ENCODE measurements at places on chromosomes 1 and 21. TPM values are rescaled to one million over a fixed set of nuclear protein-coding genes. Genes with fewer than 3 reads are reported as not detected.

DNA sequence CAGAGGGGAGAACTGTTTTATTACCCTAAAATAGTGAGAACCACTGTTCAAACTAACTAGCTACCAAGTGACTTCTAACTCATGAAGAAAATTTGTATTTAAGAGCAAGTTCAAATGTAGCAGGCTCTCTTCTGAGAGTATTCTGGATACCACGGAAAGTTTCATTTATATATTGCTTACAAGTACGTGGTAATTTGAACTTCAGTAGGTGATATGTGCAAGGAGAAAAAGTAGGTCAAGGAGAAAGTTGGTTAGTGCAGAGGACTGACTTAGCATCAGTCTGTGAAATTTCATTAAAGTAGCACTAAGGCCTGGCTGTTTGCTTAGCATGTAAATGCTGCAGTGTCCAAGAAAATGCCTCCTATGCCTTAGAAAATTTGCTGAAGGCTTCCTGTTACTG, 16.7 kb downstream of the SERPINC1 start:
- no peak for DNase-seq

DNA sequence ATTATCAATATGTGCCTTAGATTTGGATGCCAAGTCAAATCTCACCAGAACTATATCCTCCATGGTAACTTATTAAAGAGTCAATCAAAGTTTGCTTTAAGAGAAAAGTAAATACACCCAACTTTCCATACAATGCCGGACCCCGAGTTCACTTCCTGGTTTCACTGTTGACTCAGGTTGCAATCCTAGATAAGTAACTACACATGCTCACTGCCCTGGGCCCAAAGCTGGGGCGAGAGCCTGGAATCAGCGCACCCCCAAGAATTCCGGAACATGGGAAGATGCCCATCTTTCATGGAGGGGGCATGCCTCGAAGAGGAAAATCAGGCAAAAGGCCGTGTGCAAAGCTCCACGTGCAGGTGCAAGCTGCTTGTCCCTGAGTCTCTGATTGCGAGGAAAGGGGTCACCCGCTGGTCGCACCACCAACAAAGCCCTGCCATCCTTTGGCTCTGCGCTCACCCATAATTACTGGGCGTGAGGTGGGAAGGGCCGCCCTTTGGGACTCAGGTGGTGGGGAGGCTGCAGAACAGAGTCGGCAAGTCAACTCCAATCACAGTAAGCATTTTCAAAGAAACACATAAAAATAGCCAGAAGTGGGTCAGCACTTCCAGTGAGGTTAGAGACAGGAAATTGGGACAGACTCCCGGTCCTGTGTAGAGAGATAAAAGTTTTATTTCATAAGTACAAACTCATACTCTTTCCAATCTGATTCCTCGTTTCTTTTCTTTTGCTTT, 167.7 kb downstream of the TOMM20 start:
- no peak for DNase-seq

The C4BPA gene
- 0.38 TPM for polyA plus RNA-seq

DNA sequence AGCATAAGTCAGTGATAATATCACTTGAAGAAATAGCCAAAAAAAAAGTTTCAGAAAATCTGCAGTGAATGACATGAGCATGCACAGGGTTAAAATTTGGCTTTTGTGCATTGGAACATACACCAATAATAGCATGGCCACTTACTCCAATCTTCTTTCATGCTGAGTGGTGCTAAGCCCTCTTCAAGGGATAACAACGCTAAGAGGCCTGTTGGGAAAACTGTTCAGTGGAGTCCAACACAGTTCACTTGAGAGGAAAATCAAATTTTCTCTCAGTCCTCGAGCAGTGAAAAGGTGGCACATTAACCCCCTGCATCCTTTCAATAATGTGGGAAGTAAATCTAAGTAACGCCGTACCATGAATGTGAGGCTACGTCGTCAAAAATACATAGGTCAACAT, 264.7 kb downstream of the SPATA17 start:
- DNase-seq: no peak

DNA sequence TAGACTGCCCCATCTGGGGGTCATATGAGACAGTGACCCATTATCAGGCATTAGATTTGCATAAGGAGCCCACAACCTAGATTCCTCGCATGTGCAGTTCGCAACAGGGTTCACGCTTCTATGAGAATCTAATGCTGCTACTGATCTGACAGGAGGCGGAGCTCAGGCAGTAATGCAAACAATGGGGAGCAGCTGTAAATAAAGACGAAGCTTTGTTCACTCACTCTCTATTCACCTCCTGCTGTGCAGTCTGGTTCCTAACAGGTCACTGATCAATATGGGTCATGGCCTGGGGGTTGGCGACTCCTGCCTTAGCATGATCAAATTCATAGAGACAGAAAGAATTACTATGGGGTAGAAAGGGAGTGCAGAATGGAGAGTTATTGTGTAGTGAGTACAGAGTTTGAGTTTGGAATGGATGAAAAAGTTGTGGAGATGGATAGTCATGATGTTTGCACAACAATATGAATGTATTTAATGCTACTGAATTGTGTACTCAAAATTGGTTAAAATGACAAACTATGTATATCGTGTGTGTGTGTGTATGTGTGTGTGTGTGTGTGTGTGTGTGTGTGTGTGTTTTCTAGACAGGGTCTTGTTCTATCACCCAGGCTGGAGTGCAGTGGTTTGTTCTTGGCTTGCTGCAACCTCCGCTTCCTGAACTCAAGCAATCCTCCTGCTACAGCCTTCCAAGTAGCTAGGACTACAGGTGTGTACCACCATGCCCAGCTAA, 42.2 kb downstream of the BTF3L4 start:
- DNase-seq: no peak

The B3GALT5 gene
- 0.56 TPM for polyA plus RNA-seq

DNA sequence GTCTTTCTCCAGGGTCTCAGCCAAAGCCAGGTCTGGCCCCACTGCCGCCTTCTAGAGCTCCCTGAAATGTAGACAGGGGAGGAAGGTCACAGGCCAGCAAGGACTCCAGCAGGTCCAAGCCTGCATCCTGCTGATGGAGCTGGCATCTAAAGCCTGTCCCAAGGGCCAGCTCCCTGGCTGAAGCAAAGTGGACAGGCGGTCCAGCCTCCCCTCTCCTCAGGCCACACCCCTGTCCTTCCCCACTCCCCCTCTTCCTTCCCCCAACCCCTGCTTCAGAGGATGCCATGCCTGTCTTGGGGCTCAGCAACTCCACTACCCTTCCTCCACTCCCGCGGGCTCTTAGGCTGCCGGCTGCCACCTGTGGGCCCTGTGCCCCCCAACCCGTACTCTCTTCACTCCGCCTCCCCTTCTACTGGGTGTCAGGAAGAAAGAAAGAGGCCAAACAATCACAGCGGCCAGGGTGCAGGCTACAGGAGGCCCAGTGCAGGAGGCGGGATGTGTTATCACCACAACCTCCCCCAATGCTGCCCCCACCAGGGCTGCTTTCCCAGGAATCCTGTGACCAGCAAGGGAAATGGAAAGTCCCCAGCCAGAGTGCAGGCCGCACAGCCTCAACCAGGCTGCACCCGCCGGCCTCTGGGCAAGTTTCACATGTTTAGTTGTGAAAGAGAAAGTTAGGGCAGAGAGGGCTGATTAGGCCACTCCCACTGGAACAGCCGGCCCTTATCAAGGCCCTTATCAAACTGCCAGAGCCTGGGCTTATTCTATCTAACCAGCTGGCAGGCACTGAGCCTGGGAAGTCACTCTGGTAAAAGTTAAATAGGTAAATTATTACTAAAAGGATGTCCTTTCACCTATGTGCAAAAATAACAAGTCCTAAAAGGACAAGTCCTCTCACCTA, 34.1 kb downstream of the ACOT7 start:
- DNase-seq: peak; percentile 86

GRCh38 chr1:238647877-238648276, 738.5 kb upstream of the CHRM3 start:
- DNase-seq: no peak

DNA sequence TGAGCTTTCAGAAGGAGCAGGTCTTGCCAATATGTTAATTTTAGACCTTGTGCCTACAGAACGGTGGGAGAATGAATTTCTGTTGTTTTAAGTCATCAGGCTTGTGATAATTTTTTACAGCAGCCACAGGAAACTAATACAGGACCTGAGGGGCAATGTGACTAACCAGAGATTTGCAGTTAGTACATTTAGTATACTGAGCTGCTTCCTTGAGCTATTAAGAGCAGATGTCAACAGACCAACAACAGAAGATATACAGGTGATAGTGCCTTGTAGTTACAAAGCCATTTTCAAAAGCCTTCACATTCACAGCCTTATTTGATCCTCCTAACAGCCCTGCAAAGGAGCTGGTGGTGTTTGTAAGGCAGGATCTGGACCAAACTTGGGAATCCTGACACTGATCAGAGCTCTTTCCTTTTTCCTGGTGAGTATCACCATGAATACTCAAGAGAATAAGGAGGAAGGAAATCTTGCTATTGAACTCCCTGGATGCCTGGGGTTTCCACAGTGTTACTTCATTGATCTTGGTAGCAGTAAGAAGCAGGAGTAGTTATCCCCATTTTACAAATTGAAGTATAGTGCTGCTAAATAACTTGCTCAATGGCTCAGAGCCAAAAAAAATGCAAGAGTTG, 4.7 kb upstream of the SLAMF1 start:
- no peak for DNase-seq

DNA sequence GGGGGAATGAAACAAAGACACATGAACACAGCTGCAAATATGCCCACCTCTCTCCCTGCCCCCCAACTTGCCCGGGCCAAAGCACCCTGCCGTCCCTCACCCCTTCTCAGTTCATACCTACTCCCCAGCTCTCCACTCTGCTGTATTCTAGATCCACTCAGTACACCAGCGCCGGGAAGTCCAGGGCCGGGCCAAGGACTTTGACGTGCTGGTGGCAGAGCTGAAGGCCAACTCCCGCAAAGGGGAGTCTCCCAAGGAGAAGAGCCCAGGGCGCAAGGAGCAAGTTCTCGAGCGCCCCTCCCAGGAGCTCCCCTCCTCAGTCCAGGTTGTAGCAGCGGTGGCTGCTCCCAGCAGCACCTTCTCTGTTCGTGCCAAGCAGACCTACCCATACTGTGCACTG, 5.0 kb downstream of the ATXN7L2 start:
- DNase-seq: no peak

- DNase-seq: no peak
These were observed 7.2 kb upstream of the IBA57 start for GRCh38 chr1:228158151-228159007.

DNA sequence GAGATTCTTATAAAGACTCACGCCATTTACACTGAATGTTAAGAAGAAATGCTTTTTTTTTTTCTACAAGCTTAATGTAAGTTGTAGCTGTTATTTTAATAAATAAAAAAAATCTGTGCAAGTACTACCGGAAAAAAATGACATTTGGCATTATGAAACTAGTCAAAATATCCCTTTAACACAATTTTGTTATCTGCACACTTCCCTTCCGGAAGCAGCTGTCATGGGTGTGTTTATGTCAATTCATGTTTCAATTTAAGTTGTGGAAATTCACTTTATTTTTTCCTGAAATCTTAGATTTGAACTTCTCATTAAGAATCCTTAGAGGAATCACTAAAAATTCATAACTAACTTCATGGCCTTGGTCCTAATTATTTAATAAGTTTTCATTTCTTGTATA, 308.1 kb downstream of the KCTD3 start:
- DNase-seq: no peak

DNA sequence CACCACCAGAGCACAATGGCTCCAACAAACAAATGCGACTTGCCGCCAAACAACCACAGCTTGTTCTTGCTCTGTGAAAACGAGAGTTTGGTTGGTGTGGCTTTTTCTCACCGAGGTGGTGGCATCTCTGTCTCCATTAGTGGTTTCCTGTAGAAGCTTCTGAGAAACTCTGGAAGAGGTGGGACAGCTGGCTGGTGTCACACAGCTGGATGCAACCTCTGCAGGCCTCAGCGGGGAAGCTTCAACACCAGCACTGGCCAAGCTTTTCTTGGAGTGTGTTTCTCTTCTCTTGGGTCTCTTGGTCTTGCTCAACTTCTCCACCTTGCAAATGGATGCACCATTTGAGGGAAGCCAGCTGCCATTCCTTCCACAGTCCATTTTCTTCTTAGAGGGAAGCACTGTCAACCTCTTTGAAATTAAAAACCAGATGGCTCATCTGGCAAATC, 124.8 kb downstream of the KCNN3 start:
- DNase-seq: no peak

DNA sequence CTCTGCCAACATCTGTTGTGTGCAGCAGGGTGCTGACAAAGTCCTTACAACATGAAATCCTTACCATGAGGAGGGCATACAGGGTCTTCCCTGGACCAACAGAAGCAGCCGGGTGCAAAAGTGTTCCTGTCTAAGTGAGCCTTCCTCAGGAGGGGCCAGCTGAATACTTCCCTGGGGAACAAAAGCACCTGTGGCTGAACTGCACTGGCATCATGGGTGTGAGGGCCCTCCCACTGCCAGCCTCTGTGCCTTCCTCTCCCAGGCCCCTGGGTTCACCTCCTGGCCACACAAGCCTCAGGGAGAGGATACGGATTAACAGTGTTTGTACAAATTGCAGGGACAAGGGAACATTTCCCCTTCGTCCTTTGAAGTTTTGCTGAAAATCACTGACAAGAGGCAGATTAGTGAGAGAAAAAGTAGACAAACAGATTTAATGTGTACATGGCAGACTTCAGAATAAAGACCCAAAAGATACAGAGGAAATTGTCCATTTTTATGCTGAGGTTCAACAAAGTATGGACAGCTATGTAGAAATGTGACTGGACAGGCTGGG, 91.0 kb upstream of the PPM1J start:
- DNase-seq: no peak

- no peak for DNase-seq
These were observed 1.1 kb upstream of the CYB561D1 start for GRCh38 chr1:109492779-109493178.

The CDA gene
- polyA plus RNA-seq: 11.8 TPM

DNA sequence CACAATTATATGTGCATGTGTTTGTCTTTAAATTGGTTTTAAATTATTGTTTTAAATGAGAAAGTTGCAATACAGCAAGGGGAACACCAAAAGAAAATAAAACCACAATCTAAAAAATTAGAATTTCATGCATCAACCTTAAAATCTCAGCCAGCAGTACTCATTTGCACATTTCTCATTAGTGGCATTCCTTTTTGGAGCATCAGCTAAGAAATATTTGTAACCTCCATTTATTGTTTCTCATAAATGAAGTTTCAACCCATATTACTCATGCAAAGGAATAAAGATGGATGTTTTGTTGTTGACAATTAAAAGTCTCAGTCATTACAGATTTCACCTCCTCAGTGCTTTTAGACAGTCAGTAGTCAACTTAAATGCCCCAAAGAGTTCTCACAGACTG, 160.1 kb downstream of the TBX15 start:
- DNase-seq: no peak

DNA sequence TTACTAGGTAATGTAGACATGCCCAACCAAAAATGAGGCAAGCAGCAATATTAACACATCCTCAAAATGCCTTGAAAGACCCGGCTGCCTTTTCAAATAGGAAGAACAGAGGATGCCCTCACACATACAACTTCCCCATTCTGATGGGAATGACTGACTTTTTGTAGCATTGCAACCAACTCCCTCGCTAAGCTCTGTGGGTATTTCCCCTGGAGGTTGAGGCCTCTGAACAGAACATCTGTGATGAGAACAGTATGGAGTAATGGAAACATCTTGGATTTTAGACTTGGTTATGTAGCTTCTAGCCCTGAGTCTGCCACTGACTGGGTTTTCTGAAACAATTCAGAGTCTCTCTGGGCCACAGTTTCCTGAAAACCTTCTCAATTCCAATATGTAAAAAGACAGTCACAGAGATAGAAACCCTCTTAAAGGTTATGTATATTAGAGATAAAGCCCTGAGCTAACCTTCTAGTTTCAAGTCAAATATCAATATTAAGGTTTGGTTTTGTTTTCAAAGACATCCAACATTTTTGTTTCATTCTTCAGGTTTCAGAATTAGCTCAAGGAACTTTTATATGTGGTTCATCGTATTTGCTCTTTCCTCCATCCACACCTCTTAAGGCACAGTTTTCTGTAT, 311.5 kb downstream of the SETD4 start:
- no peak for DNase-seq
